ENCODE measurements at places on chromosomes 1 and 21.

- DNase-seq, result no peak
Measured at GRCh38 chr1:44289530-44289929, 65.5 kb downstream of the ERI3 start.

GRCh38 chr21:16002874-16003466 lies 273.2 kb downstream of the USP25 start:
- no peak for DNase-seq

GRCh38 chr1:117499071-117499470 lies 106.8 kb upstream of the TENT5C start:
- DNase-seq, result no peak

- DNase-seq, result peak; percentile 25
Measured at GRCh38 chr21:34630536-34631143, 15.7 kb upstream of the RCAN1 start.

DNA sequence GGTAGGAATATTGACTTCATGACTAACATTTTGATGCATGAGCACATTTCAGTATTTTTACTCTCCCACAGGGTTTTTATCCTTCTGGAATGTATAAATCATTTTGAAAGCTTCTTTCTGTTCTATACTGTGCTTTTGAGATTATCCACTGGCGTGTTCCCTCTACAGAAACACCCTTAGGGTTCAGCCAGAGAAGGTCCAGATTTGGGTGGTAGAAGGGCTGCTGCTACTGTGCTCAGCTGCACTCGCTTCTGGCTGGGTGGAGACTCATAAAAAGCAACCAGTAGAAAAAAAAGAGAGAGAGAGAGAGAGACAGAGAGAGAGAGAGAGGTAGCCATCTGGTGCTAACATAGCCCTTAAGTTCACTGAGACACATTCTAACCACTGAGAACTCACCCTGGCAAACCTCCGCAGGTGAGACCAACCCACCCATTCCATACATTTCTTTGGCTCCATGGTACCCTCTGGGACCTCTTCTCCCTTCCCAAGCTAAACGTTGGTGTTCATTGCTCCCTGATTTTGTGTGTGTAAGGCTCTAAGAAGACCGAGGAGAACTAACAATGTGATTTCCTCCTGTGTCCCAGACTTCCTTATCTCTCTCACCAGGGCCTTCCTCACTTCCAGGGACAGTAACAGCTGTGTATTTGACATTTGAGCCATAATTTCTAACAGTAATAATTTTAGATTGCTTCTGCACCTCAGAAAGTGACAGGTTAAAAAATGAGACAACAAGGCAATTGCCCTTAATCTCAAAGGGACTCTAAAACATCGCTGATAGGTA lies 7.2 kb downstream of the APCS start:
- no peak for DNase-seq

- DNase-seq, result peak; percentile 85
Measured at GRCh38 chr21:45973475-45974072, 8.0 kb upstream of the COL6A1 start.

- DNase-seq, result no peak
Measured at GRCh38 chr1:913491-914130, 10.1 kb upstream of the SAMD11 start.

GRCh38 chr1:35452106-35452774 lies 105.0 kb downstream of the KIAA0319L start:
- no peak for DNase-seq

- DNase-seq, result no peak
Measured at GRCh38 chr1:113976609-113977278, 2.5 kb upstream of the OLFML3 start.

- no peak for DNase-seq
Measured at GRCh38 chr1:1441002-1441888, 5.8 kb downstream of the VWA1 start.

DNA sequence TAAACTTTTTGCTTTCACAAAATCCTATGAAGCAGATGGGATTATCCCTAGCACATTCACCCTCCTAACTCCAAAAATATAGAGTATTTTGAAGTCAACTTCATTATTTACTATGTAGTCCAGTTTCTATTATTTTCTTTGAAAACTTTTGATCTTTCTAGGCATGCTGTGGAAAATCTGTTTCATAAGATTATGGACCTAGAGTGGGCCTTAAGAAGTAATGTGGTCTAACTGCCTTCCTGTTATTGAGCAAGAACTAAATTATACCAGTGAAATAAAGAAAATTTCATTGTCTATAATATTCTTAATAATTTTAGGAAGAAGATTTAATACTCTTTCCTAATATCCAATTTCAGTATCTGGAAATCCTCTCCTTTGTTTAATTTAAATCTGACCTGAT lies 58.1 kb downstream of the PRKACB start:
- no peak for DNase-seq

DNA sequence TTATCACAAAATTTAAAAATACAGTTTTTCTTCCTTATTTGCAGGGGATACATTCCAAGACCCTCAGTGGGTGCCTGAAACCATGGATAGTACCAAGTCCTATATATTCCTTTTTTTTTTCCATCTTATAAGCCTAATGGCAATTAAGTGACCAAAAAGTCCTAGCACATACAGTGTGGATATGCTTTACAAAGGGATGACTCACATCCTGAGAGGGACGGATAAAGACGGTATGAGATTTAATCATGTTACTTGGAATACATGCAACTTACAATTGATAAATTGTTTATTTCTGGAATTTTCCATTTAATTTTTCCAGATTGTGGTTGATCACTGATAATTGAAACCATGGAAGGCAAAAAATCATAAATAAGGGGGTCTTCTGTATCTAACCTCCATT lies 181.2 kb upstream of the BRINP3 start:
- no peak for DNase-seq
